ENCODE measurements at places on chromosomes 11 and 22. TPM values are rescaled to one million over a fixed set of nuclear protein-coding genes. Genes with fewer than 3 reads are reported as not detected.

OPCML gene
- 0.82 TPM for total RNA-seq

OR52I2 gene
- total RNA-seq: not detected

TBX10 gene
- not detected for total RNA-seq

SPON1 gene
- 42.9 TPM for total RNA-seq

NEFH gene
- total RNA-seq: 0.54 TPM

TSPAN32 gene
- total RNA-seq: 0.33 TPM

DUSP8 gene
- total RNA-seq: not detected

DBX1 gene
- not detected for total RNA-seq

P2RY2 gene
- total RNA-seq: 0.18 TPM

FAM111A gene
- 42.9 TPM for total RNA-seq

CRYBB2 gene
- total RNA-seq: not detected

CSKMT gene
- total RNA-seq: 9.8 TPM

Measured in fibroblast of the aortic adventitia (primary cell).